ENCODE measurements at places on chromosomes 2 and 18.
A peak's percentile ranks its signal among the peaks of the same experiment; 100 is the strongest.

DNA sequence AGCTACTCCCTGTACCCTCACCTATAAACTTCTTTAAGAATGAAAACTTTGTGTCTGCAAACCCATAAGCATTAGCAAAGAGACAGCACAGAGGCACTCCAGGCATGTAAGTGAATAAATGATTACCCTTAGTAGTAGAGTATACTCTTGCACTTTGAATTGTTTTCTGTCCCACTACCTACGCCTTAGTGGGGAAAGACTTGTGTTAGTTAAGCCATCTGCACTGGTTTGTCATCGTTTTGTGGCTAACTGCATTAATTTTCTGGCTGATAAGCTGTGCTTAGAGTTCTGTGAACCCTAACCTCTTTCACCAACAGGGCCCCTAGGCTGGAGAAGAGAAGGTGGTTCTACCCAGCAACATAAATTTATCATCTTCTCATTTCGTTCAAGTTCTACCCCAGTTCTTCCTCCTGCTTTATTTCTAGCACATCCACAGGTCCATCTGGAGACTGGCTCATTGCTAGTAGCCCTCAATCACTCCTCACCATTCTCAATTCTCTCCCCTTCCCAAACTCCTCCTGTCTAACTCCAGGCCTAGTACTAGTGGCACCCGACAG lies 710 bp downstream of the LMAN2L start:
- DNase-seq = no peak

- DNase-seq = no peak
Observed at GRCh38 chr2:170354388-170354787, 176.4 kb downstream of the MYO3B start.

GRCh38 chr2:201952187-201952586 lies 81.5 kb upstream of the FZD7 start:
- no peak for DNase-seq

DNA sequence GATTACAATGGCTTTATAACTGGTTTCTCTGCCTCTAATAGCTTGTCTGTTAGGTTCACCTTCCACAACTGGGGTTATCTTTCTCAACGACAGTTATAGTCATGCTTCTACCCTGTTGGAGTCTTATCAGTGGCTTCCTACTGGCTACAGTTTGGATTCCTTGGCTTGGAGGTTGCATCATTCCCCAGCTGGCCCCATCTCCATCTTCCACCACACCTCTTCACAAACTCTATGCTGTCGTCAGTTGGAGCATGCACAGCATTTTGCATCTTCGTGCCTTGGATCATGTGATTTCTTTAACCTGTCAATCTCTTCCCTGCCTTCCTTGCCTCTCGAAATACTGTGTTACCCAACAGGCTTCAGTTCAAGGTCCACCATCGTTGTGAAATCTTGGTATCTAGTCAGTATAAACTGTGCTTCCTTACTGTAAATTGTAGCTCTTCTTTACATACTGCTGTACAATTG lies 316.3 kb upstream of the CXCR4 start:
- DNase-seq = no peak

DNA sequence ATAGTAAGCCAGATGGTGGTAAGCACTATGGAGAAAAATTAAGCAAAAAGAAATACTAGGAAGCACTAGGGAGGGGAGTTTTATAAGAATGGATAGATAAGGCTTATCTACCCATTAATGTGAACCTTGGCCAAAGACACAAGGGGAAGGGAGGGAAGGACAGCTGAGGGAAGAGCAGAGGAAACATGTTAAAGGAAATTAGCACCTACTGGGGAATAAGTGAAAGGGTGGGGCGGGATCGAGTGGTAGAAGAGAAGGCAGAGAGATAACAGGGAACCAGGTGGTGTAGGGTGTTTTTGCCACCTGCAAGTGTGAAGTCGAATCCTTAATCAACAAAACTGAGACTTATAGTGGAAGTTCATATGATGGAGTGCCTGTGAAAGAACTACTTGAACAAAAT lies 1.7 kb downstream of the UNC80 start:
- no peak for DNase-seq

DNA sequence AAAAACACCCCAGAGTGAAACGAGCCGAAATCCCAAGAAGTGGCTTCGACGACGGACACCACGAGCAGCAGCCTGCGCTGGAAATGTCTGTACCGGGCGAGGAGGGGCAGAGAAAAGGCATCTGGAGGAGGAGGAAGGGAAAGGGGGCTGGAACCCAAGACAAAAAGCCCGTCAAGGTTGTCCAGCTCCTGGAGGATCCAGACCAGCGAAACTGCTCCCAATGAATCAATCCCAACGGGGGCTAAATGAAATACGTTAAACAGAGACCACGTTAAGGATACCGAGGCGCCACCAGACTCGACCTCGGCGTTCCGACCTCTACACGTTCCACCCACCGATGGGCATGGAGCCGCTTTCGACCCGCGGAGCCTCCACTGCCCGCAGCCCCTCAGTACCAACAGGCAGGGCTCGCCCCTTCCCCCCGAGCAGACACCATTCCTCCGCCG lies 400 bp downstream of the CCDC88A start:
- DNase-seq = peak; percentile 2

GRCh38 chr2:107992069-107992468 lies 5.7 kb downstream of the SLC5A7 start:
- DNase-seq = no peak

DNA sequence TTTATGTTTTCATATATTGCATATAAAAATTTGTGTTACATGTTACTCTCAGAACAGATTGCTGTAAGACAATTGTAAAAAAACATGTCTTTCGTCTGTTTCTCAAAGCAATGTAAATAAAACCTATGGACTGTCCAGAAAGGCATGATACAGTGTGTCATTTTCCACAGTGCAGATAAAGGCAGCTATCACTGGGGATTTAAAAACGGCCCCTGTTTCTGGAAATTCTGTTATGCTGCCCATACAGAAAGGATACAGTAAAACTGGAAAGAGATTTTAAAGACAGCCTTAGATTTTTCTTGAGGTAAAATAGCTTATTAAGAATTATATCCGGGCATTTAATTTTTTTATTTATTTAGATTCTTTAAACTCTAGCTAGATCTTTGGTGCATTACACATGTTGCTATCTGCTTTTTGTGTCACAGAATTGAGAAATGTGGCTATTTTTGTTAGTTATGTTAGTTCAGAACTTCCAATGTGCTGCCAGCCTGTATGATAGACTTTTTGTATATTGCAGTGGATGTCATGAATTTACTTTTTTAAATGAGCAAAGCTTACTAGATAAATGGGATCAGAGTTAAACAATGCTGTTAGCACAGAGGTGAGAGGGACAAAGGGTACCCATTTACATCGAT lies 859 bp upstream of the INO80D start:
- no peak for DNase-seq

- no peak for DNase-seq
Observed at GRCh38 chr18:43719267-43719795, 442.0 kb upstream of the SYT4 start.

GRCh38 chr2:28451793-28452533 lies 43.9 kb upstream of the PLB1 start:
- no peak for DNase-seq

DNA sequence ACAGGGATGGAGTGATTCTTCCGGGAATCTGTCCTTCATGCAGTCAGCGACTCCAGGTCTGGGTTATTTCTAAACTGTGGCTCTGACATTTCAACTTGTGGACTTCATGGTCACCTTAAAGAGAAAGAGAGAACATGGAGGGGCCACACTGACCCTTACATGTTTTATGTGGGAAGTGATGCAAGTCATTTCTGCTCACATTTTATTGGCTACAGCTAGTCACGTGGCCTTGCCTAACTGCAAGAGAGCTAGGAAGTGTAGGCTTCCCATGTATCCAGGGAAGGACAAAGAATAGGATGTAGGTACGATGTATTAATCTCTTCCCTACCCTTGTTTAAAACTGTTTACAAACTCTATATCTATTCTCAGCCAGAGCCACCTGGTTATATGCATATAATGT lies 30.3 kb upstream of the AFTPH start:
- no peak for DNase-seq

DNA sequence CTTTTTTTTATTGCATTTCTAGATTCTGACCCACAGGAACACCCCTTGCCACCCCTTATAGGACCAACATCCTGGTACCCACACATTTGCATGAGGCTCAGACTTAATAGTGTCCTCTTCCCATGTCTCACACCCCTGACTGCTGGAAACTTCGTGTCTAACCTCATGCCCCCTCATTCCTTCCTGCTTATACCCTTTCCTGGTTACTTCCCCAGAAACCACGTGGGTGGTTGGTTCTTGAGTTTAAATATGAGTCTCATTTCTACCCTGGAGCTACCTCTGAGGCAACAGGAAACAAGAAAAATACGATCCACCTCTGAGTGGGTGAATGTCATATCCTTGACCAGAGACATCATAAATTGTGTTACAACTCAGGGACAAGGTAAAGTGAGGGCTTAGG lies 1.6 kb downstream of the TNP1 start:
- no peak for DNase-seq

GRCh38 chr18:7413906-7414305 lies 153.2 kb upstream of the PTPRM start:
- DNase-seq = no peak

GRCh38 chr18:45664824-45665763 lies 49.8 kb downstream of the SLC14A2 start:
- DNase-seq = peak; percentile 64

GRCh38 chr2:128299628-128300027 lies 19.0 kb downstream of the HS6ST1 start:
- no peak for DNase-seq
